ENCODE measurements at places on chromosomes 6 and 20.

DNA sequence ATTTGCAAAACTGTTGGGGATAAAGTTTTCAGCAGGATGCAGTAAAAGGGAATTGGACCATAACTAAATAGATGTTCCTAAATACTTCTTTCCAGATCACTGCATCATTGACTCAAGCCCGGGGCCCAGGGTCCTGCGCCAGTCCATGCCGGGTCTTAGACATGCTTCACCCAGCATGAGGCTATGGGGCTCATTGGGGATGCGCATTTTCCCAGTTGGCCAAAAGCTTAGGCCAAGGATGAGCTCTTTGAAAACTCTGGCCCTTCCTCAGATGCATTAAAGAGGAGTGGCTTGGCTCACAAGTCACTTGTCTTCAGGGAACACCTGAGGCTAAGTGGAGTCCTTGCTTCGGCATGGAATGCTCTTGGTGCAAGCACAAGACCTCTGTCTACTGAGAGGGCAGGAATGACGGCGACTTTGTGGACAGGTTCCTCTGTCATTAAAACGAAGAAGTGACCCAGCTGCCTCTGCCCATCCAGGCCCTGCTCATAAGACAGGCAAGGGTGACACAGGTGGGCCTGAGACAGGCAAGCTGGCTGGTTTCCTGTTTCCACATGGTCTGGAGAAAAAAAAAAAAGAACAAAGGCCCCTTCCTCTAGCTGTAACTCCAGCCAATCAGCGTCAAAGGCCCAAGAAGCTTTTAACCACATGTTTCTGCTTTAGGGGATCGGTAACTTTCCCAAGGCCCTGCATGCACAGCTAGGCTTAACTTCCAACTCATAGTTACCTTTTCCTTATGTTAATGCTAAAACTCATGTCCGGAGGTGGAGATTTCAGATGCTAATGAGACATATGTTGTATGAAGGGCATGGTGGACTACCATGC, 81.4 kb upstream of the CDH4 start:
- no peak for DNase-seq

- no peak for DNase-seq
These were observed 100.2 kb downstream of the TRMT11 start for GRCh38 chr6:126086560-126086959.

- DNase-seq, result no peak
These were observed 22.6 kb downstream of the DDO start for GRCh38 chr6:110392727-110393126.

GRCh38 chr6:40685862-40686261, 98.7 kb upstream of the LRFN2 start:
- no peak for DNase-seq

DNA sequence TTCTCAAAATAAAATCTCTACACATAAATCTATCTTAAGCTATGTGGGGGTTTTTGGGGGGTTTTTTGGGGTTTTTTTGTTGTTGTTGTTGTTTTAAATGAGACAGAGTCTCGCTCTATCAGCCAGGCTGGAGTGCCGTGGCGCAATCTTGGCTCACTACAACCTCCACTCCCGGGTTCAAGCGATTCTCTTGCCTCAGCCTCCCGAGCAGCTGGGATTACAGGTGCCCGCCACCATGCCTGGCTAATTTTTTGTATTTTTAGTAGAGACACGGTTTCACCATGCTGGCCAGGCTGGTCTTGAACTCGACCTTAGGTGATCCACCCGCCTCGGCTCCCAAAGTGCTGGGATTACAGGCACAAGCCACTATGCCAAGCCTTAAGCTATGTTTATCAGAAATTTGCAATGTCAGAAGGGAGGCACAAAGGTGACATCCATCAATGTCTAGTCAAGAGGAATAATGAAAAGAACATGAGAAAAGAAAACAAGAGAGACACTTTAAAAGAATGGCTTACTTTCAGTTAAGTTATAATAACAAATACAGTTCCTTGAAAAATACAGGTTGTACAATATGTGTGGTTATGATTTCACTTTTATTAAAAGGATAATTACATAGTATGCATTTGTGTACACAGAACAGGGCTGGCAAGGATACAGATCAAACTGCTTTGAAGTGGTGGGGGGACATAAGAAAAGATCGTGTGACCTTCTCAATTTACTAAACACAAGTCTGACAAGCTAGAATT, 28.6 kb downstream of the SLC23A2 start:
- DNase-seq, result no peak
